ENCODE measurements at places on chromosomes 2 and 18.

- no peak for DNase-seq
These were observed 84.3 kb downstream of the FEZ2 start for GRCh38 chr2:36513661-36514060.

- no peak for DNase-seq
These were observed 81.6 kb downstream of the PMS1 start for GRCh38 chr2:189865826-189866225.

DNA sequence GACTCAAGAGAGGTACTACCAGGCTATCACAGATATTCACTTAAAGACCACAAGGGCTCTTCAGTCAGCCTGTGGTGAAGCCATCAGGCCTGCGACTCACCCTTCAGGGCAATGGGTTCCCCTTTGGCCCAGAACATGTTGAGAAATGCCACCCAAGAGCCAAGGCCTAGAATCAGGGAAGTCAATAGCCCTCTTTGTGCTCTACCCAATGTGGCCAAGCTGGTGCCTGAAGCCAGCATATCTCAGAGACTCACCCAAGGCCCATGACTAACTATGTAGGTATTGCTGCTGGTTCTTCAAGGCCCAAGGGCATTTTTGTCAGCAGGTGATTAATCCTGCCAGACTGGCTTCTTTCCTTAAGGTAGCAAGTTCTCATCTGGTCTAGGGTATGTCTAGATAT, 338.9 kb upstream of the SETBP1 start:
- DNase-seq = no peak

- DNase-seq = no peak
These were observed 123.8 kb downstream of the CYP26B1 start for GRCh38 chr2:72023678-72024390.

GRCh38 chr2:80166483-80167171, 137.9 kb downstream of the LRRTM1 start:
- no peak for DNase-seq

DNA sequence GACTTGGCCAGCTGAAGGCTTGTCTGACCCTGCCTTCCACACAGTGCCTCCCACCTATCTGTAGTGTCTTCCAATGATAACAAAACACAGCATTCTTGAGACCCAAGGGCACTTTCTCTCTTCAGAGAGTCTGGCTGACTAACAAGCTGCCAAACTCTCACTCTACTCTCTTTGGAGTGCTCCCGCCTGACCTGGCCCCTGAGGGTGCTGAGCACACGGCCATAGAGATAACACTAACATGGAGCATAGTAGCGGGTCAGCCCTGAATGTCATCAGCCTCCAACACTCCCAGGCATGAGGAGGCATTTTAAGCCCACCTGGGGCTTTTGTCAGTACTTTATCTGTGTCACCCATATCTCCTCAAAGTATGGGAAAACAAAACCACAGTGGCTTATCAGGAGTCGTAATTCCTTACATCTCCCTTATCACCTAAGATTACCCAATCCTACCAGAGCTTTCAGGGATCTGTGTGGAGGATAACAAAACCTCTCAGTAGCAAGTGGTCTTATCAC, 160.3 kb upstream of the TCF4 start:
- no peak for DNase-seq

GRCh38 chr2:105426626-105427292, 27.9 kb upstream of the FHL2 start:
- DNase-seq = no peak

DNA sequence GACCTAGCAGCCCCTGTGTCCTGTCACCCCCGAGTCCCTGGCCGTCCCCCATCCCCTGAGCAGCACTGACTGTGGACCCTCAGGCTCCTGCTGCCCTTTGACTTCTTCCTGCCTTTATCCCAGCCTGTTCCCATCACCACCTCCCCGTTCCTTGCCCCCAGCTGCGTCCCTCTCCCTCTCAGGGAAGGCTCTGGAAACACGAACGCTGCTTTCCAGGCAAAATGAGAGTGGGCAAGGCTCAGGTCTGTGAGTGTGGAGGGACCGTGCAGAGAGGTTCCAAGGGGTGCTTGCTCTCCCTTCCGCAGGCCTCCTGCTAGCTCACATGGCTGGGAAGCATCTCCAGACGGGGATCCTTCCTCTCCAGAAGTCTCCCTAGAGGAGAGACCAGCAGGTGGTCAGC, 501.8 kb upstream of the SALL3 start:
- DNase-seq = no peak

DNA sequence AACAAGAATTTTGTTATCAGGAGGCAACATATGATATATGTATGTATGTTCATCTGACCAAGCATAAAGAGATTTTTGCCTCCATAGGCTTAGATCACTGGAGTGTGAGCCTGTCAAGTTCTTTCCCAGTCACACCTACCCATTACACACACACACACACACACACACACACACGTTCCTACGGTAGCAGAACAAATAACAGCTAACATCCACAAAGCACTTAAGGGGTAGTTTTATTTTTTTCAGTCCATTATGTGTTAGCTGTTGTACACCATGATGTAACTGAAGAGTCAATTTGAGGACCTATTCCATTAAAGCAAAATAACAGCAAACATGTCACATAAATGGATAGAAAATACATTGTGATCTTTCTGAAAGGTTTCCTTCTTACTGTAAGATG, 39.5 kb downstream of the UGP2 start:
- no peak for DNase-seq

- no peak for DNase-seq
These were observed 93.2 kb downstream of the CABYR start for GRCh38 chr18:24231773-24232735.

DNA sequence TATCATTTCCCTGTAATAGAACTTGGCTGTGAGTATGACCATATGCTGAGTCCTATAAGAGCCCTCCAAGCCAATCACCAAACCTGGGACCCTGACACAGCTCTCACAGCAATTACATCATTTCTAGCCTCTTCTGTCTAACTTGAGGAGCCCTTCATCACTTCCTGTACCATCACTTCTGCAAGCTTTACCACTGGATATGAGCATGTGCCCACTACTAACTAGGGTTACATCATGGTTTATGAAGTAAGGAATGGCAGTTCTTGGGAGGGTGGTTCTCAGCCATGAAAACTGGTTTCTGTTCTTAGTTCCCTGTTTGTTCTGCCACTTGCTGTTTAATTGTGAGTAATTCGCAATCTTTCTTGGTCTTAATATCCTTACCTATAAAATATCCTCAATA, 31.0 kb upstream of the EPB41L3 start:
- no peak for DNase-seq

GRCh38 chr2:153595939-153596338, 117.4 kb upstream of the RPRM start:
- DNase-seq = no peak

GRCh38 chr2:9897331-9897737, 54.1 kb downstream of the TAF1B start:
- DNase-seq = peak; percentile 75

GRCh38 chr2:10635430-10635829, 54.3 kb downstream of the NOL10 start:
- DNase-seq = no peak

DNA sequence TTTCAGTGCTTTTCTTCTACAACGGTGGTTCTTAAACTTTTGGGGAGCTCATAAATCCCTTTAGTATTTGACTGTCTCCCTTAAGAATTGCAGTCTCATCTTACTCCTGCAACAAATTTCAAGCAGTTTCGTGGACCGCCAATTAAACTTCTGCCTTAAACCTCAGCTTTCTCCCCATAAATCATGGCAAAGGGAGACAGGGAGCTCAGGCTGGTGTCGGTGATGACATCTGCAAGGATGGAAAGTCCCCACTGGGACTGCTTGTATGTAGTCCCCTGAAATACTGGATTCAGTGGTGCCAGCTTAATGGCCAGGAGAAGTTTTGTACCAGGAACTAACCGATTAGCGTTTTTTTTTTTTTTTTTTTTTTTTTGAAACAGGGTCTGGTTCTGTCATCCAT, 148.7 kb upstream of the ITGA6 start:
- DNase-seq = no peak

GRCh38 chr2:74414881-74415761, 6.3 kb downstream of the C2orf81 start:
- DNase-seq = no peak

DNA sequence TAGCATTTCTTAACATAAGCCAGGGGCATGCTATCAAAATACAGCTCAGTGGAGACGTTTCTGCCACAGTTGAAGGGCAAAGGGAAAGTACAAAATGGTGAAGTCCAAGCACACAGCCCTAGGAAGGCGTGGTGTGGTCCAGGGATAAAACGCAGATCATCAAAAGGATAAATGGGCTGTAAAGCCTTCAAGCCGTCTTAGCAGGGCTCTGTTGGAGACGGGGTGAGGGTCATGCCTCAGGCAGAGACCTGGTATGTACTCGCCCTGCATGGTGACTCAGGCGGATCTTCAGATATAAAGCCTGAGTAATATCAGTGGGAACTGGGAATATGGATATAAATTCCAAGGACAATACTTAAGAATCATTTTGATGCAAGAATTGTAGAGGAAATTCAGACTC, 61.2 kb downstream of the NGEF start:
- DNase-seq = peak; percentile 26

- no peak for DNase-seq
These were observed 29.2 kb downstream of the SF3B1 start for GRCh38 chr2:197405582-197405981.

GRCh38 chr2:178057179-178057680, 15.3 kb downstream of the PDE11A start:
- DNase-seq = no peak

- no peak for DNase-seq
These were observed 480.9 kb upstream of the CHST9 start for GRCh38 chr18:27666016-27666415.

- no peak for DNase-seq
These were observed 85.3 kb downstream of the LDLRAD4 start for GRCh38 chr18:13303756-13304364.

- no peak for DNase-seq
These were observed 57.6 kb downstream of the TRIB2 start for GRCh38 chr2:12774395-12774727.

- peak; percentile 16 for DNase-seq
These were observed 69.3 kb upstream of the ITGB6 start for GRCh38 chr2:160269365-160269764.

DNA sequence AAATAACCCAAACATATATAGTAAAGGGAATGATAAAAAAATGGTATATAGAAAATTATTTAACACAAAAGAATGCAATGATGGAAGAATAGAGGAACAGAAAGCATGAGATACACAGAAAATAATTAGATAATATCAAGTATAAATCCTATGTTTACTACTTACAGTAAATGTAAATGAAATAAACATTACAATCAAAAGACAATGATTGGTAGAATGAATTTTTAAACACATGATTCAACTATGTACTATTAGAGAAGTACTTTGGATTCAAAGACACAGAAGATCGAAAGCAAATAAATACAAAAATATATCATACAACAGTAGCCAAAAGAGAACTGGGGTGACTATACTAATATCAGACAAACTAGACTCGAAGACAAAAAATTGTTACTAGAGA, 97.6 kb upstream of the PARD3B start:
- no peak for DNase-seq

DNA sequence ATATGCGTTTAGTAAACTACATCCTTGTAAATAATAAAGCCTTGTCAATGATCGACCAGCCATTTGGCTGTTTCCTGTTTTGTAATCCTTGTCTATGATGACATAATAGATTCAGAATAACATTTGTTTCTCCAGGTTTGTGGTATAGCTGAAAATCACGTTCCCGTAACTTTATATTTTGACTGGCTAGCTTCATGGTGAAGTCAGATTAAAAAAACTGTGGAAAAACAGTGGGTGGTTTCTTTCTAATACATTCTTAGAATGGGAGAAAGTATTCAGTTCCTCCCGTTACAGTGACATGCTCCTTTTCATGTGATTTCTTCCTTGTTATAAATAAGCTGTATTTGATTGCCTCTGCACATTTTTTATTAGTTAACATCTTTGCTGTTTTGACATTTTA, 366.9 kb downstream of the NYAP2 start:
- DNase-seq = no peak

- DNase-seq = no peak
These were observed 74.6 kb downstream of the CPS1 start for GRCh38 chr2:210630873-210631560.

DNA sequence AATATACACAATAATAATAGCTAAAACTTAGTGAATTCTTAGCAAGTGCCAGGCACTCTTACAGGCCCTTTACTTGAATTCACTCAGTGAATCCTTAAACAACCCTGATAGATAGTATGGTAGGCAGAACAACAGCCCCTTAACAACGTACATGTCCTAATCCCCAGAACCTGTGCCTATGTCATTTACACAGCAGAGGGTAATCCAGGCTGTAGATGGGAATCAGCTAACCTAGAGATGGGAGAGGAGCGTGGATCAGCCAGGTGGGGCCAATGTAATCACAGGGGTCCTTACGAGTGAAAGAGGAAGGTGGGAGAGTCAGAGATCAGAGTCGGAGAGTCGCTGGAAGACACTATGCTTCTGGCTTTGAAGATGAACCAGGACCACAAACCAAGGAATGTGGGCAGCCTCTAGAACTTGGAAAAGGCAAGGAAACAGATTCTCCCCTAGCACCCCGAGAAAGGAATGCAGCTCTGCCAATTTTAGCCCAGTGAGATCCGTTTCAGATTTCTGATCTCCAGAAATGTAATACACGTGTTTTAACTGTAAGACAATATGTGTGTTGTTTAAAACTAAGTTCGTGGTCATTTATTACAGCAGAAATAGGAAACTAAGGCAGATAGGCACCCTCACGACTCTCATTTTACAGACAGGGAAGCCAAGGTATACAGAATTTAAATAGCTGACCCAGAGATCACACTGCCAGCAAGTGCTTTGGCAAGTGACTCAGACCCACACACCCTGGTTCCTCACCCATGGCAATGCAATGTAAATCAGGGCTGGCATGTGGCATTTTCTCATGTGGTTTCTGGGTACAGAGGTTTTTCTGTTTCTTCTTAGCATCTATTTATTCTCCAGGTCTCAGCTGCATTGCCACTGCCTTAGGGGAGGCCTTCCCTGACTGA, 68.9 kb downstream of the DOCK10 start:
- peak; percentile 18 for DNase-seq

DNA sequence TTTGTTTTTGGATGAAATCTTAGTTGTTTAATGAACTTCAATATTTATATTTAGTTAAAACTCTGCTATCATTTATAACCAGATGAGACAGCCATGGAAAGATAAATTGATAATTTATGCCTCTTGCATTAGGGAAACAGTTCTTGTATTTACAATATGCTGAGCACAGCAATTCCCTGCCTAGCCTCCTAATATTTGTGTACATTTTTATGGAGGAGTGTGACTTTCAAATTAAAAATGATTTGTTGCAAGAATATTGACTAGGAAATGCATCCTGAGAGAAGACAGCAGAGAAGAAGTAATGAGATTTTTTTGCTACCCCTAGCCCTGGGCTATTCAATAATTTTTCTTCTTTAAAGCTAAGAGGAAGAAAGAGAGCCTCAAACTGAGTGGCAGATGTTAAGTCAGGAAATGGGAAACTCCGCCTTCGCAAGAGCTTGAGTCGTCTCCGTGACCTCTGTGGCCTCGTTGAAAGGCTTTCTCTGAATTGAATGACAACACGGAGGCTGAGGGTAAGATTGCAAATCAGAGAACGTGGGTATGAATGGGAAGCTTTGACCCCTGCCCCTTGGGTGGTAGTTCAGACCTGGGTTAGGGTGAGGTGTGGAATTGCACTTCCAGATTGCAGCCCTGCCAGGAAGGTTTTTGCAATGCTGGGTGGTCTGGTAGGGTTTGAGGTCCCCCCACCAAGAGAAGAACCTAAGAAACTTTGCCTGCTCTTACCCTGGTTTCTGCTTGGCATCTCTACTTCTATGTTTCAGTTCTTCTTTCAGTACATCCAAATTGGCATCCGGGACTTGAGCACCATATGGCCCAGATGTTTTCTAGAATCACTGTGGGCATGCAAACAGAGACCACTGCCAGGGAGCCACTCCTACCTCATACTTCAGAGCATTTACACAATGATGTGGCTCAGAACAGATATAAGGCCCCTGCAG, 210.3 kb upstream of the RBMS1 start:
- no peak for DNase-seq

GRCh38 chr2:117858336-117858735, 43.8 kb downstream of the DDX18 start:
- no peak for DNase-seq
